ENCODE measurements at places on chromosomes 1 and 21.

DNA sequence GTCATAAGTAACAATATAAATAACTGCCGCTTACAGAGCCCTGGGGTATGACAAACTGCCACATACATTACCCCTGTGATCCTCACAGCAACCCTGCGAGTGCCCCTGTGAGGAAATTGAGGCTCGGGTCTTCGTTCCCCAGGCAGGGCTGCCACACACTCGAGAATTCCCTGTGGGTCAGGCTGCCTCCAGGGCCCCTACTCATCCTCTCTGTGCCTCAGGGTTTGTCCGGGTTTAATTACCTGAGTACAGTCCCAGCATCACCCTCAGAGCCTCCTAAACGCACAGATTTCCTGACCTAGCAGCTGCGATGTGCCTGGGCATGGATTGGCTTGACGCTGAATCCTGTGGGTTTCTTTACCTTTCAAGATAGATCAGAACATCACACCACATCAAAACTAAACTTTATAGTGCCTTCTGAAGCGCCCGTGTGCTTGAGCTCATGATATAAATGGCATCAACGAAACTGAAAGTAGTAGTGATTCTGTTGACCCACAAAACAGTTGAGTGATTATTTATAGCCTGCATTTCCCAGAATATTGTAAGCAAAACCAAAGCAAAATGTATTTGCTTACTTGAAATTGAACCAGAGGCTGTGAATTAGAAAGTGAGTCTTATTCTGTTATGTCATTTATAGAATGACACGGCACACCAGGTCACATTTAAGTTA is 14.0 kb downstream of the SLC37A1 start:
- DNase-seq: no peak

- DNase-seq: no peak
Observed at GRCh38 chr21:42161956-42162681, 56.8 kb upstream of the ABCG1 start.

DNA sequence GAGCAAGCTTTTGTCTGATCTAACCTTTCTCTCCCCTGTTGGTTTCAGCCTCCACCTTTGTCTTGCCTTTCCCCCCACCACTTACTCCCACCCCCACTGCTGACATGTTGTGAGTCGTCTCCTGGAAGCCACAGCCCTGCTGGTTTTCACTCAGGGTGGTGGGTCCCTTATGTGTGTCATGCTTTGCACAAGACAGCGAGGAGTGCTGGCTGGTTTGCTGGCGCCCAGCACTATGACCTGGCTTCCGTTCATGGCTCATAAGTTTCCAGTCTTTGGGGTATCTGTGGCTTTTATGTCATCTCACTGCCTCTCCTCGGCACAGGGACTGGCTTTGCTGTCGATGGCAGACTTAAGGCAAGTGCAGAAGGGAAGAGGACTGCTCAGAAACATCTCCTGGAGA is 177.7 kb downstream of the KIF26B start:
- no peak for DNase-seq

GRCh38 chr1:234730770-234731568 is 121.0 kb upstream of the IRF2BP2 start:
- DNase-seq: peak; percentile 93

DNA sequence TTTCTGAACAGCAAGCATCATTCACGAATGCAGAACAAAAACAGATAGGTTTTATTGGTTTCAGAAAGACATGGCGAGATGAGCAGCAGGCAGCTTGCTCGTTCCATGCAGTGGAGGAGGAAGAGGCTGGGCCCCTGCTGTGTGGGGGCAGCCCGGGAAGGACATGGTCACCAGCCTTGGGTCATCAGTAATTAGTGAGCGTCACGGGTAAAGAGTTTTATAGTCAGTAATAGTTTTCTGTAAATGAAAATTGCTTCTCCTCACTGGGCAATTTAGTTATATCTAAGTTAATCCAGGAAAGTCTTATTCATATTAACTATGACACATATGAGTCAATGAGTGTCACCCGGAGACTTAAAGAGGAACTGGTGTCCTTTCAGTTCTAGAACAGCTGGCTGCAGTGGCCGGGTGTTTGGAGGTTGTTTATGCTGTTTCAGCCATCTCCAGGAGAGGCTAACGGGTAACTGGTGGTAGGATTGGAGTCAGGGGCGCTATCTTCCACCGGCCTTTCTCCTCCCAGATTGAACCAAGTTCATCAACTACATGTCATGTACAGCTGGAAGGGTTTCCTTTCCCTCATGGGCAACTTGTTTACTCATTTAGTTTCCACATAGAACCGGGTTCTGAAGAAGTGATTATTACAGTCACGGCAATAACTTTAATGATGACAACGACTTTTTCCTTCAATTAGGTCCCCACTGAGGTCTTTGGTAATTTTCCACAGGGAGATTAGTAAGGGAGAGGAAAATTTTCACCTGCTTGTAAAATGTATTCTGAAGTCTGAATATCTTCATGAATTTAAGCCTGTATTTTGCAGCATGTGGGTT is 34.6 kb upstream of the SLC45A1 start:
- no peak for DNase-seq

- DNase-seq: no peak
Observed at GRCh38 chr1:182699393-182700350, 15.3 kb upstream of the RGS8 start.

DNA sequence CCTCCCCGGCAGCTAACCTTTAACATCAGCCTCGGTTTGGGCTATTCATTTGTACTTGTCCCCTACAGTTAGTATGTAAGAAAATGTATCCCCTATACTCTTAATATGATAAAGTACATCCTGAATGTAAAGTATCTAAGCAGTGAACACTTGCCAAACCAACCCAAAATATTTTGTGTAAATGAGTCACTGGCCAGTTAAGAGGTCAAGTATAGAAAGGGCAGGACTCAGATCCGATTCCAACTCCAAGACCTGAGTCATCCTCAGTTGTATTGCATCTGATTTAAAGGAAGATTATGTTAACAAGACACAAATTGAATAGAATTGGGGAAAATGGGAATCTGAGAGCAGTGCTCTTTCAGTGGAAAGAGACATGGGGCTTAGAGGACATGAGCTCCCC is 84.4 kb downstream of the CD58 start:
- DNase-seq: peak; percentile 90

GRCh38 chr1:61261595-61261994 is 179.2 kb downstream of the NFIA start:
- DNase-seq: no peak

GRCh38 chr1:119952496-119952895 is 56.2 kb upstream of the ADAM30 start:
- DNase-seq: no peak

GRCh38 chr21:28910280-28910887 is 82.3 kb downstream of the LTN1 start:
- DNase-seq: no peak

GRCh38 chr1:211332830-211333229 is 6.2 kb downstream of the TRAF5 start:
- peak; percentile 43 for DNase-seq

DNA sequence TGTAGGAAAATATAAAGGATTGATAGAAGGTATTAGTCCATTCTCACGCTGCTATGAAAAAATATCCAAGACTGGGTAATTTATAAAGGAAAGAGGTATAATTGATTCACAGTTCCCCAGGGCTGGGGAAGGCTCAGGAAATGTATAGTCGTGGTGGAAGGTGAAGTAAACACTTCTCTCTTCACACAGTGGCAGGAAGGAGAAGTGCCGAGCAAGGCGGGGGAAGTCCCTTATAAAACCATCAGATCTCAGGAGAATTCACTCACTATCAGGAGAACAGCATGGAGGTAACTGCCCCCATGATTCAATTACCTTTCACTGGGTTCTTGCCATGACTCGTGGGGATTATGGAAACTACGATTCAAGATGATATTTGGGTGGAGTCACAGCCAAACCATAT is 1806.0 kb downstream of the MRPL39 start:
- no peak for DNase-seq

GRCh38 chr1:30363031-30363430 is 360.4 kb downstream of the MATN1 start:
- DNase-seq: no peak

GRCh38 chr1:9448132-9449109 is 90.8 kb upstream of the SLC25A33 start:
- peak; percentile 31 for DNase-seq

GRCh38 chr1:203478231-203478630 is 2.6 kb downstream of the PRELP start:
- DNase-seq: peak; percentile 26

GRCh38 chr1:40303051-40303771 is 13.9 kb downstream of the COL9A2 start:
- DNase-seq: no peak

DNA sequence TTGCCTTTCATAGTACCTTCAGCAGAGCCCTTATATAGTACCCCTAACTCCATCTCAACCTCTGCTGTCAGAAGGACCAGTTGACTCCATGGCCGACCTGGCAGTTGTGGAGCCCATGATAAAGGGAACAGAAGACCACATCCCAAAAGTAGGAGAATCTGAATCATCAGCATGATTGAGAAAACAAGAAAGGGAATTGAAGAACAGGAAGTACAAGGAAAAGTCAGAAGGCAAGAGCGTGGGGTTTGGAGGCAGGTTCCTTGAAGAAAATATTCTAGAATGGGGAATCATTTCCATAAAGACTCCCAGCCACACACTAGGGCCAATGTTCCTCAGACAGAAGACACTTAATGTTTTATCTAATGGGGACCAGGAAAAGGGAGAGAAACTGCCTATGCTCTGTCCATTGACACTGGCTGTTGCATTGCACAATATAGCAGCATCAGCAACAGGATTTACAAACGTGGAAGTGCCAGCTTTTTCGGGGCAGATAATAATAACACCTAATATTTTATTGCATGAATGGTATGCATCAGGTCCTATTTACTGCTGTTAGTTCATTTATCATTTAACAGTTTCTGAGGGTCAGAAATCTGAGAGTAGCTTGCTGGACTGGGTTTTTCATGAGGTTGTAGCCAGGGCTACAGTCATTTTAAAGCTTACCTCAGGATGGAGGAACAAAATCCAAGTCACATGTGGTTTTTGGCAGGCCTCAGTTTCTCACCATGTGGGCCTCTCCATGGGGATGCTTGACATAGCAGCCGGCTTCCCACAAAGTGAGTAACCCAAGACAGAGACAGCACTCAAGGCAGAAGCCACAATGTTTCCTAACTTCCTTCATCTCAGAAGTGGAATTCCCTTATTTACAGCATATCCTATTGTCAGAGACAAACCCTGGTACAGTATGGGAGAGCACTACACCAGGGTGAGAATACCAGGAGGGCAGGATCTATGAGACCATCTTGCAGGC is 483.4 kb downstream of the PLPP3 start:
- peak; percentile 97 for DNase-seq

DNA sequence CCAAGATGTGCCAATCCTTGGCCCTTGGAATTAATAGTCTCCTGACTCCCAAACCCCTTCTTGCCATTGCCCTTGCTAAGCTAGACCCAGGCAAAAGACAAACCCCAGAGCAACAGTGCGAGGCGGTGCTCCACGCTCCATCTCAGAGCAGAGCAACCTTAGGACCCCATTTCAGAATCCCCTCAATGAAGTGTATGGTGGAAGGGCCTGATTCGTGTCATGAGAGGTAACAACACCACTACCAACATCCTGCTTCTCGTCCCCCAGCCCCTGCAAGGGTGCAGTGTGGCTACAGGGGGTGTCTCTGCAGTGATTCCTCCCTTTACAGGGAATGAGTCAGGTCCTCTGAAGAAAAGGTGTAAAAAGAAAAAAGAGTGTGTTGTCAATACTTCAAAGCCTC is 103.9 kb upstream of the IRF2BP2 start:
- no peak for DNase-seq

DNA sequence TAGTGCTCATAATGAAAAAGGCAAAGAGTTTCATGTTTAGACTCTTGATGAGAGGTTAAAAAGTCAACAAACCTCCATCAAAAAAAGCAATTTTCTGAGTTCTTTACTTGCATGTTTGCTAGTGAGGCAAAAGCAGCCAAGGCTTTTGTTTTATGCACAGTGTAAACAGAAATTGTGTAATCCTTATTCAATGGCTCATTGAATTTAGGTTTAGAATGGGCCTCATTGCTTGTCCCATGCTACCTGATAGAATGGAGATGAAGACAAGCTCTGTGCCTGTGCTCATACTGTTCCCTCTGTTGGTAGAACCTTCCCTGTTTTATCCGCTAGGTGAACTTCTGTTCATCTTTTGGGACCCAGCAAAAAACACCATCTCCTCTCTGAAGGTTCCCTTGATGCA is 10.0 kb upstream of the LRRC8D start:
- no peak for DNase-seq

- DNase-seq: no peak
Observed at GRCh38 chr1:180889325-180889724, 23.4 kb upstream of the KIAA1614 start.

All from EH (cell line).